ENCODE measurements at places on chromosomes 16 and 17.

GRCh38 chr16:11355862-11356261, 10.6 kb downstream of the RMI2 start:
- DNase-seq = no peak

DNA sequence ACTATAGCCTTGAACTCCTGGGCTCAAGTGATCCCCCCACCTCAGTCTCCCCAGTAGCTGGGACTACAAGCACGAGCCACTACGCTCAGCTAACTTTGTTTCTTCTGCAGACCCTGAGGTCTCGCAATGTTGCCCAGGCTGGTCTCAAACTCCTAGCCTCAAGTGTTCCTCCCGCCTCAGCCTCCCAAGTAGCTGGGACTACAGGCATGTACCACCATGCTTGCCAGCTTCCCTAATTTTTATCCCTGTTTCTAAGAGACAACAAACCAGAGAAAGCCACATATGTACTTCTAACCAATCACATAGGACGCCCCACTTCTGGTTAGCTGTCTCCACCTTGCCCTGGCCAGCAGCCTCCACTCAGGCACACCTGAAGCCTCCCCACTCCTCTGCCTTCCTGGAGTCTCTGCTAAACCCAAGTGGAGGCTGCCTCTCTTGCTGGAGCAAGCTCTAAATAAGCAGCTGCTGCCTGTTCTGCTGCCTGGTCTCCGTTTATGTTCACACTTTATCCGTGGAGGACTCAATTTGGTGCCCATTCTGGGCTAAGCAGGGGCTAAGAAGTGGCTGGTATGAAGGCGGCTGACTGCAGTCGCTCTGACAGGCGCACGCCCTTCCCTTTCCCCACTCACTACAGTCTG, 24.7 kb downstream of the NSMCE1 start:
- DNase-seq = no peak

DNA sequence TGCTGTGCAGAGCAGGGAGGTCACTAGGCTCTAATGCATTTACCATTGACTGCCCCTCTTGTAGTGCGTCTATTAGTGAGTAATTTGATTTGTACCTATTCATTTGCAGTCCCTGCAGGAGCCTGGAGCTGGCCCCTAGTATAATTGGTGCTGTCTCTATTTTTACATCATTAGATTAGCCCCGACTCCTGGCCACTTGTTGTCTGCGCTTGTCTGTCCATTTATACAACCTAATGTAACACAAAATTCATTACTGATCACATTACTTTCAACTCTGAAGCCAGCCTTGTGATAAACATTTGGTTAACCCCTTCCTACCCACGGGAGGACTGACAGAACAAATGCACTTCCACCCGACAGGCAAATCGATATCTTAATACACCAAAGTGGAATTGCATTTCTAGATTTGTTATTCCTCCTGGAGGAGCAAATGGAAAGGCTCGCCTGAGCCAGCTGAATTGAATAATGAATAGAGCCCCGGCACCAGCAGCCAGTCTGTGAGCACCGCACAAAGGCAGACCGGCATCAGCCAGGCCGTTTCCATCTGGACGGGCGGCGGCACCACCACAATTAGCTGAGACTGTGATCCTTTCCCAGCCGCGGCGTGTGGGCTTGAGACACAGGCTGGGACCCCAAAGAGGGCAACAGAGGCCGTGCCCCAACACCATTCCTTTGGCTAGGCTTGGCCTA, 18.7 kb upstream of the TBX2 start:
- no peak for DNase-seq

- no peak for DNase-seq
Measured at GRCh38 chr16:63625126-63625525, 1496.7 kb downstream of the CDH11 start.

- DNase-seq = no peak
Measured at GRCh38 chr17:78122931-78123249, 5.7 kb downstream of the TMC6 start.

GRCh38 chr17:7067198-7067597, 12.9 kb downstream of the CLEC10A start:
- DNase-seq = no peak

DNA sequence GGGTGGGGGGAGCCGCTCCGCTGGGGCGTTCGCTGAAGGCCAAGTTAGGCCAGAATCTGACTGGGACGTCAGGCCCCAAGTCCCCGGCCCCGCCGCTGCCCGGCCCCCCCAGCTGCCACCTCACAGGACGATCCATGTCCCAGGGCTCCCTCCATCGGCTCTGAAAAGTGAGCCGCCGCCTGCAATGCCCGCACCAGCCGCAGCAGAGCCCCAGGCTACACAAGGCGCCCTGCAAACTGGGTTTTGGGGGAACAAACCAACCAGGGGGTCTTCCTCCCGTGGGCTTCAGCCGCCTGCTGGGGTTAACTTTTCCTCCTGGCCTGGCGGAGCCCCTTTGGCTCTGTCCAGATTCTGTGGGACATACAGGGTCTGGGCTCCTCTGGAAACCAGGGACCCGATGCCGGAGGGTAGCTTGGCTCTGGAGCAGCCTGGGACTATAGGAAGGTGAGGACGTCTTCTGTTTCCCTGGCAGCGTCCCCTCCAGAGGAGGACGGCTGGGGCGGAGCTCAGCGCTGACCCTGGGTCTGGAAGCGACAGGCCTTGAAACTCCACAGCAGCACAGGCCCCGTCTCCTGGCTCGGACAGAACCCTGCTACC, 835 bp downstream of the NME4 start:
- no peak for DNase-seq

Data from effector memory CD4-positive, alpha-beta T cell (primary cell).